ENCODE measurements at places on chromosomes 5 and 9.

GRCh38 chr5:35356725-35357124, 126.4 kb upstream of the PRLR start:
- DNase-seq = no peak

DNA sequence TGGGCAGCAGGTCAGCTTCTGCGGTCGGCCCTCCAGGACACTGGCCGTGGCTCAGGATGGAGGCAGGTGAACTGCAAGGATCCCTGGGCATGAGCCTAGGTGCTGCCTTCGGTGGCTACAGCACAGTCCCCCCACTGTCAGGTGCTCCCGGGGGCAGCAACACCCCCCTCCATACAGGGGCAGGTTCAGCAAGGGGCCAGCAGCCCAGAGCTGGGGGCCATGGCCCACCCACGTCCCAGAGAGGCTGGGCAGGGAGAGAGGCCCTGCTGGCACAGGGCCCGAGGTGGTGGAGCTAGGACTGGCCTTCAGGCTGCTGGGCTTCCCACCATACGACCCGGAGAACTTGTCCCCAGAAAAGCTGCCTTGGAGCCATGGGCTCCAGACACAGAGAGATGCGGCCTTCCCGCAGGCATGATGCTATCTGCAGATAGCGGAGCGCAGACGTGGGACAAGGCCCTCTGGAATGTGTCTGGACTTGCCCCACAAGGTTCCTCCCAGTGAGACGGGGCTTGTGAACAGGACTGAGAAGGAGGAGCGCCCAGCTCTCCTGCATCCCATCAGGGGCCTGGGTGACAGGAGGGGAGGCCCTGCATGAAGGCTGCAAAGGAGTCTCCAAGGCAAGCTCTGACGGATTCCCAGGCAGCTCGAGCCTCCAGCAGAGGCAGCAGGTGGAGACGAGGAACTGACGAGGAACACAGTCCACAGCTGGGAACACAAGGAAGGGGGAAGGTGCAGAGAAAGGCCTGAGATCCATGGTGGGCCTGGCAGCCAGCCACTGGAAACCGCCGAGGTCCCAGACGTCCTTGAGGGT, 111.1 kb downstream of the VAV2 start:
- no peak for DNase-seq

DNA sequence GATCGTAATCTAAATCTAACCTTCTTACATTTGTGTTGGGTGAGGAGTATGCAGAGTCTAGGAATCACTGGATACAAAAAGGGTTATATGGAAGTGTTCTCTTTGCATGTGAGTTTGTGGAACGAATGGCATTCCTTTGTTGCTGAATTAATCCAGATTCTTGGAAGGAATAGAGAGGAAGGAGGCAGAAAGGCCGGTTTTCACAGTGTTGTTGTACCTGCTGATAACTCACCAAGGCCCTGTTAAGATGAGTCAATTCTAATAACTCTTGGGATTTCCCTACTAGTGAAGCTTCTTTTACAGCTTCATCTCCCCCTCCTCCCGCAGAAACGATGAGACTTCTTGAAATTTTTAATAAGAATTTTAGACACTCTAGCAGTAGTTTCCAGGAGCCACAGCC, 84.0 kb downstream of the ZSWIM6 start:
- peak; percentile 11 for DNase-seq

DNA sequence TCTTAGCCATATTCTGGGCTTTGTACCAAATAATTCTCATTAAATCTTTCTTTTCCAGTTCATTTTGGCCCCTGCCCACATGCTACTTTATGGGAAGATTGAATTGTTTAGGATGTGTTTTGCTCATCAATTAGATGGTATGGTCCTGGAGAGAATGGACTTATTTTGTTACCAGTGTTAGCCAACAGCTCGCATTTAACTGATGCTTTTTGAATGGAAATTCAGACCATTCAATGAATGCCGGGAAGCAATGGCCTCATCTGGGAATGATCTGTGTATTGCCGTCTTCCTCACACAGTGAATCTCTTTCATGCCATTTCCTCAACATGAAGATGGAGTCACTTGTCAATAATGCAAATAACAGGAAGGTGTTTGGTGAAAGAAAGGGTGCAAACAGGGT, 370.6 kb upstream of the PIK3R1 start:
- DNase-seq = no peak

DNA sequence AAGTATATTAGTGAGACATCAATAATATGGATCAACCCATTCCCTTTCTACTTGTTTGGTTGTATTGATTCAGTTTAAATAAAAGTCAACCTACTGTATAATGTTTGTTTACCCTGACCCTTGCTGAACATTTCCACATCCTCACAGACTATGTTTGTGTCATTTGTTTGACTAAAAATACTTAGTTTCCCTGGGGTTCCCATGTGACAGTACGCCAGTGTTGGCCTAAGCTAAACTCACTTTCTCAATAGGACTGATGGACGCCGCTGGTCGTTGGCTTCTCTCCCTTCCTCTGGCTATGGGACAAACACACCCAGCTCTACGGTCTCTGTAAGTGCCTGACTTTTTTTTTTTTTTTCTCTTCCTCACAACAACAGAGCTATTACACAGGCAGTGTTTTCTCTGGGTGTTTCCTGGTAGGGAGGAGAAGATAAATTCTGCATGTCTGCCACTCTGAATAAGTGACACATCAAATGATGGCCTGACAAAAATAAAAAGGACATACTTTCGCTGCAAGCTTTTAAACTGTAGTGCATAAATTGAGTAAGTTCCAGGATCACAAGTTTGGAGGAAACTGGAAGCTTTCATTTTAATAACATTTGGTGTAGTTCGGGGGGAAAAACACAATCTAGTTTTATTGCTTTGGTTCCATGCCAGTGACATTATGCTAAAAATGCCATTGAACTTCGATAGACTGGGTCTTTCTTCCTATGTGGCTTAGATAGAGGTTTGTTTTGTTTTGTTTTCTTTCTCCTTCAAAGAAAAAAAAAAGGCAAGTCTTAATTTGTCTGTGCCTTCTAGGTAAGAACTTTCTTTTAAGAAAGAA, 101.0 kb downstream of the CD180 start:
- DNase-seq = no peak

- DNase-seq = no peak
Measured at GRCh38 chr9:82147798-82148425, 159.3 kb downstream of the SPATA31D1 start.

DNA sequence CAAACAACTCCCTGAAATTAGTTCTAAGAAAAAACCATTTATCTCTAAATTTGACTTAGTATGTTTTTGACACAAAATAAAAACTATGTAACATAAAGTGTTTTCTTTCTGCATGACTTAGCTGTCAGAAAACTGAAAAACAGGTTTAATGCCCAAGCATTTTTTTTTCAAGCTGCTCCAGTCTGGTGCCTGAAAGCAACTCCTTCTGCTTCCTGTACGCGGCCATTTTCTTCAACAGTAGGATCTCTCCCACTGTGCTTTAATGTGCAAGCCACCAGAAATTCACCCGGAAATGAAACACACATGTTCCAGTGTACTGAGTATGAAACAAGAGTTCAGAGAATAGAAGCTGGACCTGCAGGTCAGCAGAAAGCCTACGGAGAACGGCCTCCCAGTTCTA, 161.2 kb downstream of the MED27 start:
- no peak for DNase-seq

All from activated CD4-positive, alpha-beta T cell treated with anti-CD3 and anti-CD28 coated beads for 4 hours (primary cell).